D341Med (cell line): ENCODE measurements at places on chromosomes 3 and 15.

GRCh38 chr15:73142802-73143762, 90.8 kb downstream of the NEO1 start:
- no peak for DNase-seq

- DNase-seq, result no peak
These were observed 31.0 kb downstream of the ACAP2 start for GRCh38 chr3:195411836-195412235.

GRCh38 chr15:70508561-70509281, 254.6 kb downstream of the UACA start:
- DNase-seq, result no peak

- DNase-seq, result no peak
These were observed 293.5 kb upstream of the SOX2 start for GRCh38 chr3:181418233-181418632.

- DNase-seq, result no peak
These were observed 9.2 kb upstream of the LDHAL6B start for GRCh38 chr15:59197454-59197853.

DNA sequence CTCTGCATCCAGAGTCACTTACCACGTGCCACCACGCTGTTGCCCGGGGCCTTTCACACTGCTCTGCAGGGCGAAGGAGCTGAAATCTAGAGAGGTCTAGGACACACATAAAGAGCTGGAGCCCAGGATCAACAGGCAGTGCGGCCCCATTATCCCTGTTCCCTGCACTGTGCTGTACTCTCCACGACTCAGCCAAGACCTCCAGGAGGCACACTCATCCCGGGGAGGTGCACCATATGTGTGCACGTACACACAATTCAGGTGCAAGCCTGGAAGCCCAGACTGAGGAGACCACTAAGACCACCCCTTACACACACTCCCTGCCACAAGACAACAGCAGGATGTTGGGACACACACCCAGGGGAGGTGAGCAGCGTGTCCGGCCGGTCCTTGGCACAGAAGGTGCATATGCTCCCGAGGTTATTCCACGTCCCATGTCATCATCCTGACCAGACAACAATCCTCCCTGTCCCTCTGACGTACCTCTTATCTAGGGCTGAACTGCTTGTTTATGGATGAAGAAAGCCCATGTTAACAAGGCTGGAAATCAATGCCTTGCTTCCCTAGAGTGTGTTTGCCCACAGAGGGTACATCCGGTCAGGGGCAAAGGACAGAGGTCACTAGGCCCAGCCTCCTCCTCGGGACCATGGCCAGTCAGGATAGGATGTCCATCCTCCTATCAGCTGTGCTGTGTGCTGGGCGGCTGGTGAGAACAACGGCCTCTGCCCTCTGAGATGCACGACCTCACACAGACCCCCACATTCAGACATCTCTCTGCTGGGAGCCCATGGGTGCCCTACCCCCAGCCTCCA, 16.1 kb downstream of the KLF15 start:
- DNase-seq, result no peak

DNA sequence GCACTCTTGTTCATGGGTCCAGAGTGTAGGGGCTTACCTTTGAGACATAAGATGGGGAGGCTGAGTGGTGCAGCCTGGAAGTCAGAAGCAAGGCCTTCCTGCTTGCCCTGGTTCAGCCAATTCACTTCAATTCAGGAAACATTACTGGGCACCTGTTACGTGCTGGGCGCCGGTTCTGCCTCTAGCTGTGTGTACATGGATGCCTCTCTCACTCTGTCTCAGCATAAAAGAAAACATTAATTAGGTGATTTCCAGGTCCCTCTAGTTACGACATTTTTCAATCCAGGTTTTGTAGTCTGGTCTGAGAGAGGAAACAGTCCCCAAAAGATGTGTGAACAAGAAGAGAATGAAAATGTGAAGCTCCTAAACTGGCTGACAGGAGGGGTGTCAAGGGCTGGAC, 1.2 kb downstream of the RTP1 start:
- no peak for DNase-seq

DNA sequence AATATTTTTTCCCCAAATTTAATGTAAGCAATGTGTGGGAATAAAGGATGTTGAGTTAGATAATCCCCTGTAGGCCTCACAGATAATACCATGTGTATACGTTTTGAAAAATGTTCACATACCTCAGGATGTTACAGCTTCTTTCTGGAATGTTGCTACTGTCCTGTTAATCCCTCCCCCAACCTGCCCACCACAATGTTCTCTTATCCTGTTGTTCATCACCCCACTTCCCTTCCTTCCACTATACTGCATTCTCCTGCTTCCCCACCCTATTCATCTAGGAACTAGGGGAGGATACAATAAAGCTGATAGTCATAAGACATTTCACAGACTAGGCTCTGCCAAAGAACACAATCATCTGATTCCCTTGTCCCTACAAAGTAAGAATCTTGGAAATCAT, 92.1 kb downstream of the IGF2BP2 start:
- DNase-seq, result no peak

DNA sequence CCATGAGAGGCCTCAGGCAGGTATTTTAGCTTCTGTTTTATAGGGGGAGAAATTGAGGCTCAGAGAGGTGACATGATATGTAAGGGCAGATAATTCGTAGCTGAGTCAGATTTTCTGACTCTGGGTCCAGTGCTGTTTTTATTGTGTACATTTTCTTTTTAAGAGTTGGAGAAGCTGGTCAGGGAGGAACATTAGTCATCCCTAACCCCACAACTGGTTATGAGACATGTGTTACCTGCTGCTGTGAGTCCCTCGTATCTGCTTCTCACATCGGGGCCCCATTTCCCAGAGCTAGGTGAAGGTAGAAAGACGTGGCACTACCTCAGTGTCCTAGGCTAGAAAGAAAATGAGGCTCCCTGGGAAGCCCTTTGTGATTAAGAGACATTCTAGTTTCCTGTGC, 28.6 kb downstream of the GALNT15 start:
- DNase-seq, result no peak

- DNase-seq, result no peak
These were observed 21.7 kb downstream of the CSNK1G1 start for GRCh38 chr15:64333986-64334929.

DNA sequence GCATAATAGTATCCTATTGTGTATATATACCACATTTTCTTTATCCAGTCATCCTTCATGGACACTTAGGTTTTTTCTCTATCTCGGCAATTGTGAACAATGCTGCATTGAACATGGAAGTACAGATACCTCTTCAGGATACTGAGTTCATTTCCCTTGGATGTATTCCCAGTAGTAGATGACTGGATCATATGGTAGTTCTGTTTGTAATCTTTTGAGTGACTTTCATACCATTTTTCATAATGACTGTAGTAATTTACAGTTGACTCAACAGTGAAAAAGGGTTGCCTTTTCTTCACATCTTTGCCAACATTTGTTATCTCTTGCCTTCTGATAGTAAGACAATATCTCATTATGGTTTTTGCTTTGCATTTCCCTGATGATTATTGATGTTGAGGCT, 21.8 kb downstream of the MYH15 start:
- no peak for DNase-seq

GRCh38 chr3:118412503-118412902, 622.1 kb downstream of the IGSF11 start:
- DNase-seq, result no peak

DNA sequence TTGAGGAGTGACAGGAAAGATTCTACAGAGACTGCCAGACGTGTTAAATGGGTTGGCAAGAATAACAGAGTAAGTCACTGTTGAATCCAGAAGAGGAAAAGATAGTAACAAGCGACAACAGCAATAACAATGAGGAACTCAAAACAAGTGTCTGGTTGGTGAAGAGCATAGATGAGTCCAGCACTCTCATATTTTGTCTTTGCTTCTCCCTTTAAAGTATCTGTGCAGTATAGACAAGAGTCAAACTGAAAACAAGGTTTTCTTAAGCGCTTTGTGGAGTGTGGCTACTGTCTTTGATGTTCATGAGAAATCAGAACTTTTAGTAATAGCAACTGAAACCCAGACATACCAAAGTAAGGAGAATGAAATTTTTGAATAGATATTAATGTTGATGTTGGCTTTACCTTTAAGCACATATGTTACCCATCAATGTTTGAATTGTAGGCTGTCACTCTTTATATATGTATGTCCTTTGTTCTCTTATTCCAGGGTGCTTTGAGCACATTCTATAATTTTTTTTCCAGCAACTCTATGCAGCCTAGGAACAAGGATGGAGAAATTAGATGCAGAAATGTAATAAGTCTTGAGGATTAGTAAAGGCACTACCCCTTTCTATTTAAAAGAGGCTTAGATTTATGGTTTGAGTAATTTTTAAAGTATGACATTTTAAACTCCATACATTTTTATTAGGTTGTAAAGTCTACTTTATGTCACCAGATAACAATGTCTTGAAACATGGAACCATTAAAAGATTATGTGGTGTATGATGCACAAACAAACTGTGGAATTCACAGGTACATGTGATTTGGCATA, 185.5 kb downstream of the NFKBIZ start:
- DNase-seq, result no peak

DNA sequence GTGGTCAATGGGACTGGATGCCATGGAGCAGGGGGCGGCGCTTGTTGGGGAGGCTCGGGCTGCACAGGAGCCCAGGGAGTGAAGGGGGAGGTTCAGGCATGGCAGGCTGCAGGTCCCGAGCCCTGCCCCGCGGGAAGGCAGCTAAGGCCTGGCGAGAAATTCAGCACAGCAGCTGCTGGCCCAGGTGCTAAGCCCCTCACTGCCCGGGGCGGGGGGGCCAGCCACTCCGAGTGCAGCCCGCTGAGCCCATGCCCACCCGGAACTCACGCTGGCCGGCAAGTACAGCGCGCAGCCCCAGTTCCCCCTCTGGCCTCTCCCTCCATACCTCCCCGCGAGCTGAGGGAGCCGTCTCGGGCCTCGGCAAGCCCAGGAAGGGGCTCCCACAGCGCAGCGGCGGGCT, 11.3 kb downstream of the KLHDC8B start:
- no peak for DNase-seq

DNA sequence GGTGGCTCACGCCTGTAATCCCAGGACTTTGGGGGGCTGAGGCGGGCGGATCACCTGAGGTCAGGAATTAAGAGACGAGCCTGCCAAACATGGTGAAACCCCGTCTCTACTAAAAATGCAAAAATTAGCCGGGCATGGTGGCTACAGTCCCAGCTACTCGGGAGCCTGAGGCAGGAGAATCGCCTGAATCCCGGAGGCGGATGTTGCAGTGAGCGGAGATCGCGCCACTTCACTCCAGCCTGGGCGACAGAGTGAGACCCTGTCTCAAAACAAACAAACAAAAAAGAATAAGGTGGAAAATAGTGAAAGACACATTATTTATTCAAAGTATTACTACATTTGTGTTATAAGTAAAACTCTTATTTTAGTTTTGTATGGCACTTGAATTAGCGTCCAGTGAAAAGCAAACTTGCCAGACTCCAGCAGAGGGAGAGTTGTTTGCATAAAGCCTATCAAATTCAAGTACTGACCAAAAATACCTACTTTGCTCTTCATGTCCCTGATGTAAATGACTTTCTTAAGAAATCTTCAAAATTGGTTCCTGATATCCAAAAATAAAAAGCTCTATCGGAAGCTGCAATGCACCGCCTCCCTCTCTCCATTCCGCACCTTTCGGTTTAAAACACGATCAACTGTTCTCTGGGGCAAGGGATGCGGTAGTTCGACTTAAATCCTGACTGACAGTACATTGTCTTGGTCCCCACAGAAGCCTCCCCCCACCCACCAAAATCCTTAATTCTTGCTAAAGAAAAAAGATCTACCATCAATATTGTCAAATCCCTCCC, 1.2 kb downstream of the TRPM7 start:
- DNase-seq, result no peak

DNA sequence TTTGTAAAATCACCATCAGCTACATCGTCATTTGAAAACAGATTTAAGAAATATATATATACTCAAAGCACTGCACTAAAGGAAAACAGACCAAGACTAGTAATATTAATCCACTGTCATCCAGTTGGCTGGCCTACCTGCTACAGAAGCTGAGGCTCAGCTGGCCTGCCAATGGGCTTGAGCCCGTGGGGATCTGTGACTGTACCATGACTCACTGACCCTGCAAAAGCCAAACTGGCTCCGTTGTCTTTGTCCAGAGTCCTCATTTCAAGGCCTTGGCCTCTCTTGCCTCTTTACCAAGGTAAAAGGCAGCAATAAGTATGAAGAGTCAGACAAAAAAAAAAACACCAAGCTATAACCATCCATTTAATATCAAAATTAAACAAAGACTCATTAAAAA, 463.5 kb upstream of the RASGRP1 start:
- no peak for DNase-seq

- DNase-seq, result no peak
These were observed 91.3 kb downstream of the PDE8A start for GRCh38 chr15:85072917-85073316.

DNA sequence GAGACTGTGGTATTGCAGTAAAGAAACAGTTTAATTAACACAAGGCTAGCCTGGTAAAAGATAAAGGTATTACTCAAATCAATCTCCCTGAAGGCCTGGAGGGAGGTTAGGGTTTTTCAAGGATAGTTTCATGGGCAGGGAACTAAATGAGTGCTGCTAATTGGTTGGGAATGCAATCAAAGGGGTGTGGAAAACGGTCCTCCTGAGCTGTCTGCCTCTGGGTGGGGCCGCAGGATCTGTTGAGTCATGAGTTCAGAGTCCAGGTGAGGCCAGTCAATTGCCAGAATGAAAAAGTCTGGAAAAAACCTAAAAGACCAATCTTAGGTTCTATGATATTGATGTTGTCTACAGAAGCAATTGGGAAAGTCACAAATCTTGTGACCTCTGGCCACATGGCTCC, 293.2 kb downstream of the MCTP2 start:
- no peak for DNase-seq

DNA sequence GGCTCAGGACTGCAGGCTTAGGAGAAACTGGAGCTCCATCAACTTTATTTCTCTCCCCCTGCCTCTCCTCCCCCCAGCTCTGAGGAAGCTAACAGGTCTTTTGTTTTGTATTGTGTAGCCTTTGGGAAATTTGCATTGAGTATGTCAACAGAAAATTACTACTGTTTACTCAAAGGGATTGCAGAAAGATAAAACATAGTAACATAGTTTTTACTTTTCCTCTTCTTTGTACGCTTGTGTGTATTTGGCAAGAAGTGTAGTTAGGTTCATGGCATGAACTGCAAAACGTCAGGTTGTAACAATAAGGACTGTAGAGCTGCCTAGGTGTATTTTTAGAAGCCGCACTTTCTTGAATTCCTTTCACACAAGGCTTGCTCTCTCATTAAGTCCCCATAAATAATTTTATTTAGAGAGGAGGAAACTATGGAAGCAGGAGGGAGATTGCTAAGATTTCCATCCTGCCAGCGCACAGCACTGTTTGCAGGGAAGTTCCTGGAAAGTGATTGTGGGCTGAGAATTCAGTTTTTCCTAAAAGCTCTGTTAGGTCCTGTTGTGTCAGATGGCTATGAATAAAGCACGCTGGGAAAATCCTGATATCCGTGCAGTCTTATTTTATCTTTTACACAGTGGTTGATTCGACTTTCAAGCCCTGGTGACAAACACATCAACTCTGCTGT, 21.1 kb upstream of the SATB1 start:
- DNase-seq, result no peak

GRCh38 chr3:102593812-102594602, 159.2 kb downstream of the ZPLD1 start:
- no peak for DNase-seq

- no peak for DNase-seq
These were observed 119.8 kb downstream of the SUCLG2 start for GRCh38 chr3:67534594-67534993.

GRCh38 chr15:97174886-97175540, 785.5 kb upstream of the ARRDC4 start:
- no peak for DNase-seq

- DNase-seq, result no peak
These were observed 185.2 kb upstream of the TSC22D2 start for GRCh38 chr3:150222691-150223489.

- no peak for DNase-seq
These were observed 11.0 kb downstream of the PGPEP1L start for GRCh38 chr15:98996624-98997023.

GRCh38 chr3:119677641-119677934, 382 bp upstream of the COX17 start:
- DNase-seq, result no peak
